Stimulated activated CD4-positive, alpha-beta T cell treated with anti-CD3 and anti-CD28 coated beads, Interleukin-1b, Interleukin-23, amount 100 ng/mL, for 1 hour (primary cell): ENCODE measurements at places on chromosomes 2 and 18.

GRCh38 chr2:188676010-188676400 lies 298.2 kb upstream of the COL3A1 start:
- DNase-seq = no peak

- no peak for DNase-seq
Observed at GRCh38 chr2:190311893-190312634, 7.6 kb downstream of the HIBCH start.

- no peak for DNase-seq
Observed at GRCh38 chr18:5669585-5669984, 125.8 kb upstream of the EPB41L3 start.

DNA sequence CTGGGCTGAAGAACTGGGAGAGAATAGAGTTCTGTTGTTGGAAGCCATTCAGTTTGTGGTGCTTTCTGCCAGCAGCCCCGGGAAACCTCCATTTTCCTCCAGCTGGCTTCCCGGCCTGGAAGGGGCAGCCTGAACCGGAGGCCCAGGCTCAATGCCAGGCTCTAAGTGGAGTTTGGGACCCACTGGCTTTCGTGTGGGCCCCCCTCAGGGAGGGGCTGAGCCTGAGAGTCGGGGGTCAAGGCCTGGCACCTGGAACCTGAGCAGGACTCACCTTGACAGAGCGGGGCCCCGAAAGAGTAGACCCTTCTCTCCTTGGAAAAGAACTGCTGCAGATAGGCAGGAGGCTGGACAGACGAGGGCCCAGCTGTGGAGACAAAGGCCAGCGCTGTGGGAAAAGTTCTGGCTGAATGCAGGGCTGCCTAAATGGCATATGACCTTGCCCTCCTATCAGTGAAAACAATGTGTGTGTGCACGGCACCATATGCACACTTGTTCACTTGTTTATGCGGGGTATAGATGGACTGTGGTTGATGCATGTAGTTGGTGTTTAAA lies 34.8 kb upstream of the ASB18 start:
- no peak for DNase-seq

- no peak for DNase-seq
Observed at GRCh38 chr2:17373041-17373440, 145.2 kb downstream of the RAD51AP2 start.

DNA sequence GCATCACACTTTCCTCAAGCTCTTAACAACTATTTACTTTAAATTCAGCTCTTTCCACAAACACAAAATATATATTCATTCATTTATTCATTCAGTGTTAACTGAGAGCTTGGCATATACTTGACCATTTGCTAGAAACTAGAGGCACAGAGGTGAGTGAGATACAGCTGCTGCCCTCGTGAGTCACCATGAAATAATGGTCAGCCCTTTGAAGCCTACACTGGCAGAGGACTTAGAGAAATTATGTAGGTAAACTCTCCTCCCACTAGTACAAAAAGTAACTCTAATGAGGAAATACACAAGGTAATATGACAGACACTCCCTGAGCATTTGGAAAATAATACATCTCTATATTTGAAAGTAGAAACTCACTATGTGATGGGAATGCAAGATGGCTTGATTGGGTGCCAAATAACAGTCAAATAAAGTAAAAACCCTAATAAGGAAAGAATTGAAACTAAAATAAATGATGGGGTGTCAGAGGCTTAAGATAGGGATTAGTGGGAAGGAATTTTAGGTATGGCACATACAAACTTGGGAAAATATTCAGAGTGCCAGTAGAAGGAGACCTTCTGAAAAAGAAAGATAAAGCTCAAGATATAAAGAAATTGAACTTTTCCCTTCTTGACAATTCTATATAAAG lies 61.1 kb downstream of the ANTXR1 start:
- DNase-seq = no peak

DNA sequence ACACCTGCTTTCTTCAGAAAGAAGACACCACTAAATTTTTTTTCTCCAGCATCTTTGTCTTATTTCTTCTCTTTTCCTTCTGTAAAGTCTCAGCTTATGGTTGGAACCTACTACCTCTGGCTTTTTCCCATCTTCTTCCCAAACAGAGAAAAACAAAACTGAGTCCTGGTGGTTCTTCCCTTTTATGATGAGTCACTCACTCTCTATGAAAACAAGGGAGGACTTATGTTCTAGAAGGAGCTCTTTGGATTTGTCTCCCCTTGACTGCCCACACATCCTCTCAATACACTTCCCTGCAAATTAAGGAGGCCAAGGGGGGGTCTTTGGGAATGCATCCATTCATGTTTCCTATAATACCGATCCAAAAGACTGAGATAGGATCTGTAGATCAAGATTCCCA lies 22.1 kb upstream of the MEIS1 start:
- DNase-seq = no peak

- no peak for DNase-seq
Observed at GRCh38 chr2:121520641-121520994, 10.1 kb upstream of the RNU4ATAC start.

DNA sequence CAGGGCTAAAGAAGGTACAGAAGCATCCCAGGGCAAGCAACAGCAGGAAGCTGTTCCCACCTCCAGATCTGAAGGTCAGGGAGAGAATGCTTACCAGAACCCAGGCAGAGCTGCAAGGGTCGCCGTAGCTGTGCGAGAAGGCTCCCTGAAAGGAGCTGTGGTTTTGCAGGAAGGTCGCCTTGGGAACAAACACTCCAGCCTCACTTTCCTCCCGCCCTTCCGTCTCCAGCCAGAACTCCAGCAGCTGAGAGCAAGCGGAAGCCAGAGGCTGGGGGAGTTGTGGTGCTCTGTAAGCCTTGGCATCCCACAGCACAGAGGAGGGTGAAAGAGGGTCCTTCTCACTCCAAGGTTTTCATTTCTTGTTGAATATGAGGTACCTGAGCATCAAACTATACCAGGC lies 18.3 kb upstream of the ICOS start:
- no peak for DNase-seq
